ENCODE measurements at places on chromosomes 12 and 14.
A peak's percentile ranks its signal among the peaks of the same experiment; 100 is the strongest.

GRCh38 chr14:54787261-54787660, 115.4 kb downstream of the GCH1 start:
- no peak for DNase-seq

DNA sequence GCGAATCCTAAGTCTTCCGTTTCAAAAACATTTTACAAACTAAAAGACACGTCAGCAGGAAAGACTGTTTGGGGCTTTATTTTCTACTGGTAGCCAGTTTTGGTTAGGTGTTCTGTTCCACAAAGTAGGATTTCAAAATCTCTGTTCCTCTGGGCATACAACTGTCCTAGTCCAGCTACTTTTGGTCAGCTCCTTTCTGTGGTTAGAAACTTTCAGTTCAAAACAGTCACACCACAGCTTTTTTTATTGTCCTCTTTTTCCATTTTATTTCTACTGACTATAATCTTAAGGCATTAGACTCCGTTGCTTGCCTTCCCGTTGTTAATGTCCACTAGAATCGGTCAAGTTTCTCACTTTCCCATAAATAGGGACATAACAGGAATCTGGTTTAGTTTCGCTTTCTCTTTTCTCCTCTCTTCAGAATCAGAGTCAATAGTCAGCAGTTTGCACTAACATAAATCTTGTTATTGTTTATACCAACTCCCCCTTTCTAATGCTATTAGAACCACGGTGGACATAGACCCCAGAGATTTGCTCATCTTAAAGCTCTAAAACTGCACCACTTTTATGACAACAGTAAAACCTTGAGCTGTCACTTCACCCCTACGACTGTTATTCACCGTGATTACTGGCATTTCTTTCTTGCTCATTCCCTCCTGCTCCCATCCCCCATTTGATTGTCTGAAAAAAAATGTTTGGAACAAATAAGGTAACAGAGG, 41.5 kb upstream of the NPAS3 start:
- no peak for DNase-seq

DNA sequence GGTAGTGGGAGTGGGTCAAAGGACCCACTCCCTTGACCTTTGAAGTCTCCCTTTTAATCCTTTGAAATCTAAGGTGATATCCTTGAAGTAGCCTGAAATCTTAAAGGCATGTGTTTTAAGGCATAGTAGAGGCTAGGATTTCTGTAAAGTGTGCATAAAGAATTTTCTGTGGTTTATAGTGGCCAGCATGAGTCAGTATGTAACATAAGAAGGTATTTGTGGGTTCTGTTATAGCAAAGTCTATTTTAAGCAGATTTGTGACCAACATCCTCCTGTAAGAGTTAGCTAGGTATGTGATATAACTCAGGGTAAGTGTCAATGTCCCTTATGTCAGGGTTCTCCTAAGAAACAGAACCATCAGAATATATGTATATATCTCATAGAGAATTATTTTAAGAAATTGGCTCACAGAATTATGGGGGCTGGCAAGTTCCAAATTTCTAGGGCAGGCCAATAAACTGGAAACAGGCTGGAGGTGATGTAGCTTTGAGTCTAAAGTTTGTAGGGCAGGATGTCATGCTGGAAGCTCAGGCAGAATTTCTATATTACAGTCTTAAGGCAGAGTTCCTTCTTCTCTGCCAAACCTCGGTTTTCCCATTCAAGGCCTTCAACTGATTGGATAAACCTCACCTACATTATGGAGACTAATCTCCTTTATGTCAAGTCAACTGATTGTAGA, 18.7 kb upstream of the EPYC start:
- DNase-seq = no peak

- no peak for DNase-seq
These were observed 59.6 kb downstream of the GNS start for GRCh38 chr12:64699504-64700115.

DNA sequence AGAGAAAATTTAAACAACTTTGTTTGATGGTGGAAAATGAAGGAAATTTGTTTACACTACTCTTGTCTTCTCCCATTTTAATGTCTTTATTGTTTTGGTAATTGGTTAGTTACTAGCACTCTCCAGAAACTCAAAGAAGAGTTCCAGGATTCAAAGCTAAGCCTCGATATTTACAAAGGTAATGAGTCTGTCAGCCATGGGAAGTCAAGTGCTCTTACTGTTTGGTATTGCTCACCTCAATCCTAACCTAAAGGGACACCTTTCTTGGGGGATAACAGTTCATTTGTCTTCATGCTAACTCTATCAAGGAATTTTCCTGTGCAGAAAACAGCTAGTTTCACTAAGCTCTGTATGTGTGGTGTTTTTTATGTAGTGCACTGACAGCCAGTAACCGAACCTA, 222.9 kb upstream of the LMO3 start:
- DNase-seq = no peak

DNA sequence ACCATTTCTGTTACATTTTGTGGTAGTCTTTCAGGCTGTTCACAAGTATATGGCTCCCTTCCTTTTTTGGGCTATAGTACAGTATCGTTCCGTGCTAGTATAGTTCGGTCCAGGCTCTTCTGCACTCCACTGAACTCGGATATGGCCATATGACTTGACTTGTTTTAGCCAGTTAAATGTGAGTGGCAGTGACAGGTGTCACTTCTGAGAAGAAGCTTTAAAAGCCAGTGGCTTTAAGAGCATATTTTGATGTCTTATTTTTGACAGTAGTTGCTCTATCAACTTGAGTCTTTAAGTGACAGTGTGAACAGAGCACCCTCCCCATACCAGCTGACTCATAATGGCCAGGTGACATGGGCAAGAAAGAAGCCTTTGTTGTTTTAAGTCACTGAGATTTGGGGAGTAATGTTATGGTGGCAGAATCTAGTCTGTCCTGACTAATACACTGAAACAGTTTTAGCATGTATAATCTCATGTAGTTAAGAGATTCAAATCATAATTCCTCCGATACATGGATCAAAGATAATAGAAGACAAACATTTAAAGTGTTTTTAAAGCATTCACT, 64.6 kb downstream of the ANO4 start:
- DNase-seq = no peak

DNA sequence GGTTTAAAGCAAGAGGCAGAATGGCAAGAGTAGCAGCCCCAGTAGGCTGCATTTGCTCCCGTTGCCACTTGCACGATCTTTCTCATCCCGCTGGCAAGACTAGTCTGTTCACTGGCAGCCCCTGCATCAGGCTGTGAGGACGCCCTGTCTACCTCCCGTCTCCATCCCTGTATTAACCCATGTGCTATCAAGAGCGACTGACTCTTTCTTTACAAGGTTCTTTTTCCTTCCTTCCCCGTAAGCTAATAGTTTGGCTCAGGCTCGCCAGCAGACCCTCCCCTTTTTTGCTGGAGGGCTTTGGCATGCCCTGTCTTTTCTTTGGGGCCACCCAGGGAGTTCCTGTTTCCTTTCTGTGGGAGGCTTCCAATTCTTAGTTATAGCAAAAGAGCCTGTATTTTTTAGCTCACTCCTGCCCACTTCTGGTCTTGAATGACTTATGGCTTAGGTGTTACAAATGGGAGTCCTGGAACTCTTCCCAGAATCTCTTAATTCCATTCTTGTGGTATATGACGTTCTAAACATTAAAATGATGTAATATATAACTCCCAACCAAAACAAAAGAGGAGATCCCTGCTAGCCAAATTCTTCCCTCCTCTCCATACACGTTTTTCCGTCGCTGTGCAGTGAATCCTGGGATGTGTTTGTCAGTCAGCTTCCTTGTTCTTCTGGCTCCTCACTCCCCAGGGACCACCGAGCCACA, 149.0 kb downstream of the PRKCH start:
- DNase-seq = peak; percentile 23

GRCh38 chr14:24243336-24243836, 963 bp upstream of the TINF2 start:
- DNase-seq = peak; percentile 23

DNA sequence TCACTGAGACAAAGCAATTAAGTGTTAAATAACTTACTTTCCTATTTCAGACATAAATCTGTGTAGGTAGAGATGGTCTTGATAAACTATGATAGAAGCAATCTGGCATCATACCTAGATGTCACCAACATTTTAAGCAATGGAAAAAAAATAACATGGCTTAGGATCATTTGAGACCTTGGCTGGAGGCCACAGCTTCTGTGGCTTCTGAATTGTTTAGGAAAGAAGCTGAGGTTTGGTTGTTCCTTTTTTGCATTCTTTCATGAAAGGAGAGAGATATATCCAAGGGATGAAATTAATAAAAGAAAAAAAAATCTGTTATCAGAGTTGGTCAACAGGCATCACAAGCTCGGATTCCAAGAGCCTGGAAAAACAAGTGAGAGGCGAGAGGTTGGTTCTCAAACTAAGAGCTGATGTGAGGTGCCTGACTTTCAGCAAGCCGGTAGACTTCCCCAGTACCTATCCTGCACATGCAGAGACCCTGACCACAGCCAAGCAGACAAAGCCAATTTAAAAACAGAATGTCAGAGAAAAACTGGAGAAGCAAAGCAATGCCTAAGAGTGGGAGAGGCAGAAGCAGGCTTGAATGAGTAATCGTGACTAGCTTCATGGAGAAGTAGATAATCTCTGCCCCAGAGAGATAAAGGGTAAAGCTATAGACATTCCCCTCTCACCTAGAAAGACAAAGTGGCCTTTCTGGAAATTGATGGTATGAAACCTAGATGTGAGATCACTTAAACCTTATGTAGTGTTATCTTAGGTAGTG, 43.4 kb upstream of the ST8SIA1 start:
- no peak for DNase-seq

DNA sequence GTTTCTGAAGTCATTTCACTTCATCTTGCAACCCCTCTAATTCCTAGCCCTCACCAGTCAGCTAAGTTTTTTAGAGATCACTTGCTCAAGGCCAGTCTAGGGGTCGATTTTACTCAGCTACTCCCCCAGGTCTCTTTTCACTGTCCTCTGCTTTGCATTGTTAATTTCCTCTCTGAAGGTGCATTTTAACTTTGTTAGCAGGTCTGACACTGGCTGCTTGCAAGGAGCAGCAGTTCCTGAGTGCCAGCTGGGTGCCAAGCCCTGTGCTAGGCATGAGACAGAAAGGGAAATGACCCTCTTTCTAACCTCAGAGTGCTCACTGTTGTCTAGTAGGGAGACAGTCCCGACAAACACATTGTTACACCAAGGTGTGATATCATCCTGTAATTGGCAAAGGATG, 17.8 kb upstream of the DACT1 start:
- DNase-seq = no peak

- no peak for DNase-seq
These were observed 48.4 kb upstream of the PTPRO start for GRCh38 chr12:15273896-15274295.

- no peak for DNase-seq
These were observed 51.4 kb upstream of the TMX1 start for GRCh38 chr14:51188566-51189185.

DNA sequence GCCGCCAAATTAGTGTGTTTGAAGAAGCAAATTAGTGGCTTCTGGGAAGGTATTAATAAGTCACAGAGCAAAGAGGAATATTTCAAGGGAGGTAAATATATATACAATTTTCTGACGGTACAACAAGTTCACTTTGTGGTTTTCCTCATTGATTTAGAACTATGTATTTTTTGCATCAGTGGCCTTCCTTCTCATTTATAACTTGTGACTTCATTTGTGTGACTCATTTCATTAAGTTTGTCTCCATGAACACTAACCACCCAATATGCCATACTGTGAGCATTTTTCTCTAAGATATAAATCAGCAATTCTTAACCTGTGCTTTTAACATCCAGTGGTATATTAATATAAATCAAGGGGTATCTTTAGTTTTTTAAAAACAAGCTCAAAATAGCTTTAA, 29.3 kb upstream of the ARHGAP5 start:
- DNase-seq = no peak

- DNase-seq = no peak
These were observed 90.9 kb downstream of the BMP4 start for GRCh38 chr14:53865711-53866110.

GRCh38 chr12:45974883-45975282, 15.5 kb downstream of the SCAF11 start:
- DNase-seq = no peak

DNA sequence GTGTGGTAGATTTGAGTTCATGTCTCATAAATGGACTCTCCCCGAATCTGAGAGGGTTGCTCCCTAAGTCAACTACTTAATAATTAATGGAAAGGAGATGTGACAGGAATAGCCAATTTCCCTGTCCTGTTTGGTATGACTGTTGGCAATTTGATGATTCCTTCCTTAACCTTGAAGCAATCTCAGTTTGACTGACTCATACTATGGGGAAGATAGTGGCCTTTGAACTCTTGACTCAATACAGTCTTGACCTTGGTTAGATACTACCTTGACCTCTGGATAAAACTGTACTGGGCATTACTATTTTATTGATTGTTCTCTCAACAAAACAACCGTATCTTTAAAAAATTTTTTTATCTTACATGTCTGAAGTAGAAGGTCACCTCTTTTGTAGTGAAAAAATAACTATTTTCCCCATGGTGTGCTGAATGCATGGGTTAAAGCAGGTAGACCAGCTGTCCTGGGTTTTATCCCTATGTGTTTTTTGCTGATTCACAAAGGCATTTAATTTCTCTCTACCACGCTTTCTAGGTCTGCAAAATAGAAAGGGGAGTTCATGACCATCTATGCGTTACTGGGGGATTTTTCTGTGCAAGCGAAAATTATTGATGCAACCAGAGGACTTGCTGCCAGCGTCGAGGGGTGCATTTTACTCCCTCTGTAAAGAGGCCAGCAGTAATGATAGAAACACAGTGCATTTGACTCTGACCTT, 80.1 kb downstream of the ETV6 start:
- no peak for DNase-seq

DNA sequence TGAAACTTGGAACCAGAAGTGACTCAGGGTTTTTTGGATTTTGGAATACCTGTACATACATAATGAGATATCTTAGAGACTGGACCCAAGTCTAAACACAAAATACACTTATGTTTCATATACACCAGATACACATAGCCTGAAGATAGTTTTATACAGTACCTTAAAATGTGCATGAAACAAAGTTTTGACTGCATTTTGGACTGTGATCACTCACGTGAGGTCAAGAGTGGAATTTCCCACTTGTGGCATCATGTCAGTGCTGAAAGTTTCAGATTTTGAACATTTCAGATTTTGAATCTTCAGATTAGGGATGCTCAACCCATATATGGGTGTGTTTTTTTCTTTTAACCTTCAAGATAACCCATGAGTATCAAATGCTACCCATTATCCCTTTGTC, 6.6 kb downstream of the SBNO1 start:
- no peak for DNase-seq

DNA sequence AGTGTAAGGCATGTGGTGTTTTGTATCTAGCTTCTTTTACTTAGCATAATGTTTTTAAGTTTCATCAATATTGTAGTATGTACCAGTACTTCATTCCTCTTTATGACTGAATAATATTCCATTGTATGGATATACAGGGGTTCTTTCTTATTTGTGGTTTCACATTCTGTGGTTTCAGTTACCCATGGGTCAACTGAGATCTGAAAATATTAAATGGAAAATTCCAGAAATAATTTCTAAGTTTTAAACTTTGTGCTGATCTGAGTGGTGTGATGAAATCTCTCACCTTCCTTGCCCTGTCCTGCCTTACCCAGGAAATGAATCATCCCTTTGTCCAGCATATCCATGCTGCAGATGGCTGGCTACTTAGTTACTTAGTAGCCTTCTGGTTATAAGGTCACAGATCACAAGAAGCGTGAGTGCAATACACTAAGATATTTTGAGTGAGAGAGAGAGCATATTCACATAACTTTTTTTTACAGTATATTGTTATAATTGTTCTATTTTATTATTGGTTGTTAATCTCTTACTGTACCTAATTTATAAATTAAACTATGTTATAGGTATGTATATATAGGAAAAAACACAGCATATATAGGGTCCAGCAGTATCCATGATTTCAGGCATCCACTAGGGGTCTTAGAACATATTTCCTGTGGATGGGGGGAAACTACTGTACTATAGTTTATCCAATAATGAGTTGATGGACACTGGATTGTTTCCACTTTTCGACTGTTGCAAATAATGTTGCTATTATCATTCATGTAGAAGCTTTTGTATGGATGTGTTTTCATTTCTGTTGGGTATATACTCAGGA, 59.6 kb upstream of the LRTM2 start:
- DNase-seq = no peak

Measured in neuronal stem cell (in vitro differentiated cells).